ENCODE measurements at places on chromosomes 6 and 20. TPM values are rescaled to one million over a fixed set of nuclear protein-coding genes. Genes with fewer than 3 reads are reported as not detected.

GRCh38 chr6:169172456-169172855 is 81.2 kb downstream of the THBS2 start:
- DNase-seq = peak; percentile 76

Gene MROH8
- total RNA-seq = 0.67 TPM

- no peak for DNase-seq
Measured at GRCh38 chr6:38708496-38708895, 5.6 kb upstream of the GLO1 start.

- no peak for DNase-seq
Measured at GRCh38 chr6:166849749-166850183, 106.6 kb downstream of the RNASET2 start.

DNA sequence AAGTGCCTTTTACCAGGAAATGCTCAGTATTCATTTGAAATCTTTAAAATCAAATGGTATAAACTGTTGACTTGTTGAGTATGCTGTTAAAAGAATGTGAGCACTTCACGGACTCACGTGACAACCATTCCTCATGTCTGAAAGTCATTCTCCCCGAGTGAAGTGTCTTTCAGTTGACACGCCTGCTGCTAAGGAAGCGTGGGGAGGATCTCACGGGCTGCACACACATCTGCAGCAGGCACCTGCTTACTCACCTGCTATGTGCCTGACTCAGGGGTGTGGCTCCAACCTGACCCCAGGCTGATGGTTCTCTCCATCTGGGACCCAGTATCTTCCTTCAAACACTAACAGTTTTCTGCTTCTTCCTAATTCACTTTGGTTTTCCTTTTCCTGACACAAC is 32.7 kb downstream of the WDR27 start:
- DNase-seq = no peak

GRCh38 chr6:154337406-154338005 is 19.1 kb downstream of the IPCEF1 start:
- DNase-seq = no peak

GRCh38 chr6:3878048-3878666 is 29.0 kb downstream of the FAM50B start:
- no peak for DNase-seq

DNA sequence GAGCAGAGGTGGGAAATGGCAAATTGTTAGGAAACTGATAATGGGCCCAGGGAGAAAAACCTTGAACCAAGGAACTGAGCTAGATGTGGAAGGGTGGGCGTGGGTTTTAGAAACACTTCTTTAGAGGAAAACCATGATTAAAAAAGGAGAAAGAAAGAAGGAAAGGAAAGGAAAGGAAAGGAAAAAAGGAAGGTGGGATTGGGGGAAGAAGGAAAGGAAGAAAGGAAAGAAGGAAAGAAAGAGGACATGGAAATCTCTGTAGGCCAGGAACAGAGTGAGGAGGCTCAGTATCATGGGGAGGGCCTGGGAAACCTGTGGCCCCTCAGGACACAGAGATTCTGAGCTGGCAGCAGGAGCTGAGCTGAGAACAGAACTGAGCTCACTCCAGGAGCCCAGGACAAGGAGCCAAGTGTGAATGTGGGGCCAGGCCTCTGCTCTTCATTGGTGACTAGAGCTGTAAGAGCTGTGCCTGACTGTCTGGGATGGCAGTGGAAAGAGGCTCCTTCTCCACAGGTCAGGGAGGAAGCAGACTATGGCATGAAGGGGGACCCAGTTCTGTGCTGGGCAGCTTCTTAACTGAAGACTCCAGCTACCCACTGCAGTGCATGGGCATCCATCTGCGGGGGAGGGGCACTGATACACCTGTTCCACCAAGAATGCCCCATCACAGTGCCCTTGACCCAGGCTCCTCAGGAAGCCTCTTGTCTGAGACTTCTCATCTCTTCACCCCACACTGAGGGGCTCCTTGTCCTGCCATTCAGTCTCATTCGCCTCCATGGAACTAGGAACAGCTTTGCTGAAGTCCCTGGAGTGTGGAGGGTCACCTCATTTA is 116.1 kb upstream of the BACH2 start:
- no peak for DNase-seq

DNA sequence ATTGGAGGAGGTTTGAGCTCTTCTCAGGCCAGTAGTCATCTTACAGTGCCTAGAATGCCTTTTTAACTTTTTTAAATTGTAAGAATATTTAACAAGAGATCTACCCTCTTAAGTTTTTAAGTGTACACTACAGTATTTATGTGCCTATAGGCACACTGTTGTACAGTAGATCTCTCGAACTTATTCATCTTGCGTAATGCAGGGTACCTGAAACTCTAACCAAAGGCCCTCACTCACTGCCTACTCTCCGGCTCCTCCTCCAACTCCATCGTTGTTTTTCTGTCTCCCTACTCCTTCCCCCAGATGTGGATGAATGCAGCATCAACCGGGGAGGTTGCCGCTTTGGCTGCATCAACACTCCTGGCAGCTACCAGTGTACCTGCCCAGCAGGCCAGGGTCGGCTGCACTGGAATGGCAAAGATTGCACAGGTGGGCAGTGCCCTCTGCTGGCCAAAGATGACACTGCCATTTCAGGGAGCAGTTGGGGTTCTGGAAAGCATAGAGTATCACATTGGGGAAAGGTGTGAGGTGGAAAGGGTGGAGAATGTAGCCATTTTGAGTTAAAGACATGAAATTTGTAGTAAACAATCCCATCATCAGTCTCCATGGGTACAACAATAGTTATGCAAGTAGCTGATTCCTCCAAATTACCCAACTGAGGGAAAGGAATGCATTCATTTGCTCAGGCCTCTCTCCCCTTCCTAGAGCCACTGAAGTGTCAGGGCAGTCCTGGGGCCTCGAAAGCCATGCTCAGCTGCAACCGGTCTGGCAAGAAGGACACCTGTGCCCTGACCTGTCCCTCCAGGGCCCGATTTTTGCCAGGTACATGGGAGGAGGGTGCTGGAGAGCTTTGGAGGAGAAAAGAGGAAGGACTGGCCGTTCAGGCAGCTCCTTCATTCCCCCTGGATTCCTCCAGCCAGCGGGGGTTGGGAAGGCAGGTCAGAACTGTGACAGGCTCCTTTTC is 18.4 kb upstream of the ZNF76 start:
- DNase-seq = peak; percentile 62

GRCh38 chr20:10342152-10342551 is 91.9 kb downstream of the MKKS start:
- no peak for DNase-seq
